ENCODE measurements at places on chromosomes 7 and 10.
A peak's percentile ranks its signal among the peaks of the same experiment; 100 is the strongest.

DNA sequence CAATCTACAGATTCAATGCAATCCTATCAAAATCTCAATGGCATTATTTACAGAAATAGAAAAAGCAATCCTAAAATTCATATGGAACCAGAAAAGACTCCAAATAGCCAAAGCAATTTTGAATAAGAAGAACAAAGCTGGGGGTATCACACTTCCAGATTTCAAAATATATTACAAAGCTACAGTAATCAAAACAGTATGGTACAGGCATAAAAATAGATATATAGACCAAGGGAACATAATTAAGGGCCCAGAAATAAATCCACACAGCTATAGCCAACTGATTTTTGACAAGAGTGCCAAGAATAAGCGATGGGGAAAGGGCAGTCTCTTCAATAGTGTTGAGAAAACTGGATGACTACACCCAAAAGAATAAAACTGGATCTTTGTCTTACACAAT is 251.9 kb upstream of the FOXK1 start:
- no peak for DNase-seq

DNA sequence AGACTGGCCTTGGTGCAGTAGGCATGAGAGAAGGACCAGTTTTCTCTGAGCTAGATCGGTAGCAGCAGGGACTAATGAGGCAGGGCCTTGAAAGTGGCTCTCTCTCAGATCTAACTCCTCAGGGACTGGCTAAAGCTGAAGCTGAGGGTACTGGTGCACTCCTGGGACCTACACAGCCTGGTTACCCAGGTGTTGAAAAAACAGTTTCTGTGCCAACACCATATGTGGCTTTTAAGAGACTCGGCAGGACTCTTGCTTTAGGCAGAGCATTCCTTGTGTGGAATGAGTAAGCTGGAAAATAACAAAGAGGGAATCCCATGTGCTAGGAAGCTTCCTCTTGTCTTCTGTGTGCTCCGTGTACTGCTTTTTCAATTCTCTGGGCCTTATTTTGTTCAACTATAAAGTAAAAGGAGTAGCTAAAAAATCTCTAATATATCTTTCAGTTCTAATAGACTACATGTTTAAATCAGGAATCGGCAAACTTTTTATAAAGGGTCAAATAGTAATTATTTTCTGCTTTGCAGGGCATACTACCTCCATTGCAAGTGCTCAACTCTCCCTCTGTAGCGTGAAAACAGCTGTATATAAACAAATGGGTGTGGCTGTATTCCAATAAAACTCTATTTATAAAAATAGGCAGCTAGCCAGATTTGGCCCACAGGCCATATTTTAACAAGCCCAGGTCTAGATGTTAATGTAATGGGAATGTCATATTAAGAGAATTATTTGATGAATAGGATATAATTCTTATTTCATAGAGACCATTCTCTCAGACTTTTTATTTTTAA is 186.1 kb upstream of the KAT6B start:
- DNase-seq: no peak

DNA sequence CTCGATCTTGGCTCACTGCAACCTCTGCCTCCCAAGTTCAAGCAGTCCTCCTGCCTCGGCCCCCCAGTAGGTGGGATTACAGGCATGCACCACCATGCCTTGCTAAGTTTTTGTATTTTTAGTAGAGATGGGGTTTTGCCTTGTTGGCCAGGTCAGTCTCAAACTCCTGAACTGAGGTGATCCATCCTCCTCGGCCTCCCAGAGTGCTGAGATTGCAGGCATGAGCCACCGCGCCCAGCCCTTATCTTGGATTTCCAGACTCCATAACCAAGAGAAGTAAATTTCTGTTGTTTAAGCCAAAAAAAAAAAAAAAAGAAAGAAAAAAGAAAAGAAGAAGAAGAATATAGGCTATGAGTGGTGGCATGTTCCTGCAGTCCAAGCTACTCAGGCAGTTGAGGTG is 53.3 kb upstream of the RABGEF1 start:
- DNase-seq: no peak

DNA sequence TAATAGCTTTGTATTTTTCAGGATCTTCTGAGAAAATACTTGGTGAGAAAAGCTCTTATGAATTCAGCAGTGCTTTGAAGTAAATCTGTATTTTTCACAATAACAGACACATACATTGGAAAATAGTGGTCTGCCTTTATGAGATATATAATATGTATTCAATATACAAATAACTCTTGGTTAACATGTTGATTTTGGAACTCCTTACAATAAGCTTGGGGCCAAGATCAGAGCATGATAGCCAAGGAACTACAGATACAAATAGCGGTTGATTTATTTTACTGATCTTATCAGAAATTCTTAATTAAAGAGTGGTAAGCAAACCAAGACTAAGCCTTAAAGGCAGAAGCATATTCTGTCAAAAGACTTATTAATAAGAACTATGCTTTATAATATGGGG is 24.5 kb upstream of the NXPH1 start:
- no peak for DNase-seq

DNA sequence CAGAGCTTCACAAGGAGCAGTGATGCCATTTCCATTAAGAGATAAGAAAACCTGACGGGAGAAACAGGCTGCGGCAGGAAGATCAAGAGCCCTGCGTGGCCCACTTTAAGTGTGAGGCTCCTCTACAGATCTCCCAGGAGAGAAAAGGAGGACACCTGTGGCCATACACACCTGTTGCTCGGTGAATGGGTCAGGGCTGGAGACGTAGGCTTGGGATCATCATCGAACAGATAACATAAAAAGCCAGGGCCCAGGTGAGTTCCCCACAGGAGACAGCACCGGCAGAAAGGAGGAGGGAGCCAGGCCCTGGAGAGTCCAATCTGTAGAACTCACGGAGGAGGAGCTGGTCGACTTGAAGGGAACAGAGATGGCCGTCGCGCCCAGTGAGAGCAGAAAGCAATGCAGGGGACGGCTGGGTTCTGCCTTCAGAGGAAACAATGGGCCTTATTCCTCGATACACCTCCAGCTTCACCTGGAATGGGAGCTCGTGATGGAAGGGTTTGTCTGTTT is 556.8 kb downstream of the DNAJB6 start:
- DNase-seq: no peak

DNA sequence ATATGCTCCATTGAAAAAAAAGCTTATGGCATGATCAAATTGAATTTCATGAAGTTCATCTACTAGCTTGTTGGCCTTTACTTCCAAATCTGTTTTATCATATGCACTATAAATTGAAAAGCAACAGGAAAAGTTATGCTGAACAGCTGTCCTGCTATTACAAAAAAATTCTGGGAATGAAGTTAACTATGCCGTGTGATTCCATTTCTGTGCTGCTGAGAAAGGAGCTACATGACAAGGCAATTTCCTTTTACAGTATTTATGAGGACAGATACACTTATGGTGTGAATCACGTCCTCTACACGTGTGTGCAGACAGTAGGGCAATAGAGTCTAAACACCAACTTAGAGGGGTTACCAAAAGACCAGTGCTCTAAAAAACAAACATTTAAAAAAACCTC is 426.5 kb upstream of the AKR1E2 start:
- no peak for DNase-seq

GRCh38 chr10:89217057-89217990 is 10.2 kb upstream of the CH25H start:
- DNase-seq: peak; percentile 42

- DNase-seq: no peak
Measured at GRCh38 chr7:135980012-135980551, 2.9 kb upstream of the MTPN start.

DNA sequence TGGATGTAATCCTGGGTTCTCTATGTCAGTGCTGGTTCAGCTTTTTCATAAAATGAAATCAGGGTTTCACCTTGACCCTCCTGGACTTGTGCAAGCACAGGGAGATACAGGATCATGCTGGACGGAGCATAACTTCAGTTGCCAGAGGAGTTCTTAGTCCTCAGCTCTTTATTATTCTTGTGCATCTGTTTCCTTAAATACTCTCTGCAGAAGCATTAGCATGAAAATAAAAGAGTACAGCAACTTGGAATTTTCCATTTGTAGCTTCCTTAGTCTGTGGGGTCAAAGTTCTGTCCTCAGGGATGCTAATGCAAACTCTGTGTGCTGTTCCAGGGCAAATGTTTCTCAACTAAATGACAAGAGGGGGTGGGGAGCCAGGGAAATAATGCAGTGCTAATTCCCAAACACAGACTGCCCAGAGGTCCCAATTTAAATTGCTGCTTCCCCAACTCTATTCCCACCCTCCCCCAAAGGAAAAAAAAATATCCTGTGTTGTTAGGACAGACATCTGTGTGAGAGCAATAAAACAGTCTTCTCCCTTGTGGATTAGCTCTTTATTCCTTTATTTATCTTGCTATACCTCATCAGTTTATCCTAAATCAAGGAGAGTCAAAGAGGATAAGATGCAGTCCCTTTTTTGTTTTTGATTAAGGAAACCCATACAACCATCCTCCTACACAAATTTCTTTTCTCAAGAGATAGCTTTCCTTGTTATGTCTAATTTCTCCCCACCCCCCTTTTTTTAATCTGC is 905.0 kb downstream of the LRMDA start:
- DNase-seq: no peak

DNA sequence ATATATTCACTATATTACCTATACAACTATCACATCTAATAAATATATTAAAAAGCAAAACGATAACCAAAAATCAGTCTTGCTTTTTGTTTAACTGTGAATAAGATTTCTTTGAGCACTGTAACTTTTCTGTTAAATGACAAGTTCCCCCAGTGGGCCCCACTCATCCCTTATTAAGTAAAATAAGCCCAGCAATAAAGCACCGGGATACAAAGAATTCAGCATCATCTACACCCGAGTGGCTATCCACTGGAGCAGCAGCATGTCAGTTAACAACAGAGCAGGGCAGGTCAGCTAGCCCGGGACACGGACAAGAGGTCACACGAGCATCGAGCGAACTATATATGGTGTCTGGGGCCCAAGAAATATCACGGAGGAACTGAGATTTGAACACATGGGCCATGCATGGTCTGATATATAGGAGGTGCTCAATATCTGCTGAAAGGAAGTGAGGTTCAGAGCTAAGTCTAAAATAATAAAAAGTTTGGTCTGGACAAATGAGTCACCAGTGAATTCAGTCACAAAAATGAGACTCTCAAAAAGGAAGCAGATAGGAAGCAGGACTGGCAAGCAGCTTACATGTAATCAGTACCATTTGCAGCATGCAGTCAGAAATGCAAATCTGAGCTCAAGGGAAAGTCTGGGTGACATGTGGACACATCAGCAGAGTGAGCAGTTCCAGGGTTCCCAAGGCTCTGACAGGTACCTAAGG is 4.1 kb downstream of the ERCC6 start:
- DNase-seq: peak; percentile 81

- DNase-seq: no peak
Measured at GRCh38 chr10:122567056-122567660, 6.6 kb downstream of the DMBT1 start.

DNA sequence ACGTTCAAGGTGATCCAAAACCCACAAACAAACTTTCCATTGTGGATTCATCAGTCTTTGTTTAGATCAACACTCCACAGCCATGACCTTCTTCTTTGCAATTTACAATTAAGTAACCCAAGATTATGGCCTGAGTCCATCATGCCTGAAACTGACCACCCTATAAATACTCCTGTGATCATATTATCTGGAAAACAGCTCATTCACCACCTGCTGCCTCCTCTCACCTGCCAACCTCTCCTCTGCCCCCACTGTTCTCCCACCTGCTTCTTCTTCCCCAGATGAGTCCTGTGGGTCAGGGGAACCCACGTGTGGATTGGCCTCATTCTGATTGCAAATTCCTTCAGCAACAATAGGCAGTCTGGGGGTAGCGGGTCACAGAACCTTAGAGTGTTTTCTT is 81.4 kb downstream of the ABLIM1 start:
- DNase-seq: no peak

- no peak for DNase-seq
Measured at GRCh38 chr7:19016140-19016539, 101.3 kb downstream of the TWIST1 start.

GRCh38 chr10:125084191-125084613 is 76.2 kb downstream of the CTBP2 start:
- no peak for DNase-seq

DNA sequence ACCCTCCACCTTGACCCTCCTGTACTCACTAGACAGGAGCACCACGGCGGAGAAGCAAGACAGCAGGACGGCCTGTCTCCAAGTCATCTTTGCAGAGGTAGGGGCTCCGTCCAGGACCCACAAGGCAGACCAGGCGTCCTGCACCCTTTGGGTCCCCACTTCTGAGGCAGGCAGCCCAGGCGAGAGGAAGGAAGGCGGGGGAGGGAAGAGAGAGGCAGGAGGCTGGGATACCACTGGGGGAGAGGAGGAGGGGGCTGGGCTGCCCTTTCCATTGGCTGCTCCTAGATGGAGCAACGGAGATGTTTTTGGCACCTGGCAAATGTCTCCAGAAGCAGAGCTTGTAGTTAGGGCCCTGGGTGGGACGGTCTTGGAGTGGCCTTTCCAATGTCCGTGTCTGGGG is at the start of gene UCMA:
UCMA (minus strand) TSS at position 203 of the 400 bp plus-strand sequence; CDS start at position 87, 116 bp downstream.
- no peak for DNase-seq

DNA sequence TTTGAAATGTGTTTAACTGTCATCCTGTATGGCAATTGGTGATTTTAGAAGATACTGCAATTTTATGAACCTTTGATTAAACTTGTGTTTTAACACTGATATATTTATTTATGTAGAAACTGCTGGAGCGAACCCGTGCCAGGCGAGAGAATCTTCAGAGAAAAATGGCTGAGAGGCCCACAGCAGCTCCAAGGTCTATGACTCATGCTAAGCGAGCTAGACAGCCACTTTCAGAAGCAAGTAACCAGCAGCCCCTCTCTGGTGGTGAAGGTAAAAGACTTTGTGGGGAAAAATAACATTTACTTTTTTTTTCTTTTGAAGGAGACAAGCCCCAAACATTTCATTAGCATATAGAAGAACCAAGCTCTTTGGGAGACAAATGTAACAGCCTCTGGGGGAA is 6.5 kb downstream of the ANLN start:
- DNase-seq: peak; percentile 29

DNA sequence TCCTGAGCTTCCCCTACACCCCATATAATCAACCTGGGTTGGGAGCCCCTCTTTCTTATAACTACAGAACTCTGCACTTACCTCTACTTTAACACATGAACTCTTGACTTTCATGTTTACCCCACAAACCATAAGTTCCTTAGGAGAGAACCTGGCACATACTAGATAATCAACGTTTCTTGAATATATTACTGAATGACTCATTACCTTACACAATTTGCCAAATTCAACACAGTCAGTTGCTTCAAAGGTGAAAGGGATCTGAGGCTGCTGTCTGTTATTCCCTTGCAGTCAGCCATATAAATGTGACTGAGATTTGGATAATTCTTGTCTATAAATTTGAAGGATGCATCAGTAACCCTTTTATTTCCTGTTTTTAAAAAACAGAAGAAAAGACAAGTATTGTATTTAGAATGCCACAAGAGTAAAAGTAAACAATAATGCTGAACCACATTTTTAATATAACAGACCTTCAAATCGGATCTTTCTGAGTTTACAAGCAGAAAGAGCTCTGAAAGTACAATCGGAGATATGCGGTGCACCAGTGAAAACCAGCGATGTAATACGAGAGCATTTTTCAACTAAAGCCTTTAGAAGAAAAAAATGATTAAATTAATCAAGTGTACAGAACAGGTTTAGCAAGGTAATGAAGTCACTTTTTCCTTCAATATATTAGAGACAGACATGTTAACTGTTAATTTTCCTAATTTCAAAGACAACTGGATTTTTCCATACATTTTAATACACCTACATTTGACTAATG is 29.5 kb upstream of the LRRC17 start:
- DNase-seq: no peak

GRCh38 chr7:27214239-27214950 is 14.5 kb upstream of the HOXA13 start:
- no peak for DNase-seq

Data from MV-4-11 (cell line).